ENCODE measurements at places on chromosomes 3 and 15.

- no peak for DNase-seq
Measured at GRCh38 chr3:178964551-178964950, 107.1 kb downstream of the ZMAT3 start.

- DNase-seq = no peak
Measured at GRCh38 chr3:17160597-17160996, 275.8 kb downstream of the PLCL2 start.

DNA sequence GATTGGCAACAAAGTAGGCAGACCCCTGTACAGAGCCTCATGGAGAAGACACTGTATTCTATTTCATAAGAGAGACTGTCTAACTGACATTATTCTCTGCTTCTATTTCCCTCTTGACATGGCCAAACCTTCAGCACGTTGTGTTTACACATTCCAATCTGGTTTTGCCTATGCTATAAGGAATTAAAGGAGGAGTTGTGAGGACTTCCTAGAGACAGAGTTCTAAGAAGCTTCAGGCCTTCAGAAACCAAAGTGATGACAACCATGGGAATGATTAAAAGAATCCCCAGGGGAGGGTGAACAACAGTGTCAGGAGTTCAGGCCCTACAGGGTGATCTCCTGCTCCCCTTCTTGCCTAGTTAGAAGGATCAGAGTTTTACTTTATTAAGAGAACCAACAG is 44.9 kb upstream of the CAPN7 start:
- no peak for DNase-seq

GRCh38 chr15:73796331-73796831 is 43.2 kb upstream of the INSYN1 start:
- DNase-seq = no peak

DNA sequence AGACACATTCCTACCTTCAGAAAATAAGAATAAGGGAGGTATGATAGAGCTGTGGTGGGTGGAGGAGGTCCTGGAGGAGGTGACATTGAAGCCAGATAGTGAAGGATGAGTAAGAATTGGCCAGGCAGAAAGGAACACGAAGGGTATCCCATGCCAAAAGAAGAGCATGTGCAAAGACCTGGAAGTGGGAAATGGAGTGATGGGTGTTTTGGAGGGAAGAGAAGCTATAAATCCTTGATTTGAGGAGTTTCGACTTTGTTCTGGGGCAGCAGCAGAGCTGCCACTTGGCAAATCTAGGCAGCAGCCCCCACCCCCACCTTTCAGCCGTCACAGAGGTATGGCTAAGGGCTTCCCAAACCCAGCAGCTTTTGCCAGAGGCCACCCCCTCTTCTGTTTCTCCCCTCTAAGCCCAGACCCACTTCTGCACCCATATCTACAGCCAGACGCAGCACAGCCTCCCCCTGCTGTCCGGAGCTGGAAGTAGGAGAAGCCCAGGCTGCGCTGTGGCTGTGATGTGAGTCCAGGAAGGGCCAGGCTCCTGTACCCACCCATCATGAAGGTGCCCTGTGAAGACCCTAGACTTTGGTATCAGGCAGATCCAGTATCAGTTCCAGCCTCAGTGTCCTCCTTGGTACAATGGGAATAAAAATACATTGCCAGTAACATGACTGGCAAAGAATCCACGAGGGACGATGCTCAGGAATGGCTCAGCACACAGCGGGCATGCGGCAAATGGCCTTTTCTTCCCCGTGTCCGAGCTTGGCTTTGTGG is 188.7 kb upstream of the LINGO1 start:
- DNase-seq = peak; percentile 35

GRCh38 chr15:47959617-47960413 is 161.0 kb upstream of the SLC24A5 start:
- no peak for DNase-seq

- DNase-seq = no peak
Measured at GRCh38 chr15:63349156-63349555, 32.5 kb downstream of the CA12 start.

- DNase-seq = no peak
Measured at GRCh38 chr15:52060501-52060900, 41.5 kb downstream of the MAPK6 start.

- DNase-seq = no peak
Measured at GRCh38 chr3:138079901-138080300, 35.5 kb downstream of the DZIP1L start.

DNA sequence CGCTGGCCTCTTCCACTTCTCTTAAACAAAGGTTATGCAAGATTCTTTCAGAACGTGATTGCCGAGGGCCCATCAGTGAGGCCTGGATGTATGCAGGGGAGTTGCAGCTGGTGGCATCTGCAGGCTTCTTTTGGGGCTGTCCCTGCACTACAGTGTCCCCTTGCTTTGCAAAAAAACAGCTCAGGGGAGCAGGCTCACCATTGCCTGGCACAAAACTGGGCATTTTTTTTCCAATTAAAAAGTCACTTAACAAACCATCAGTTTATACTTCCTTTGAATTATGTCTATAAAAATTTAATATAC is 148.6 kb downstream of the ATP10A start:
- no peak for DNase-seq

Measured in HCEC 1CT (cell line).